ENCODE measurements at places on chromosomes 12 and 14. TPM values are rescaled to one million over a fixed set of nuclear protein-coding genes. Genes with fewer than 3 reads are reported as not detected.

- H3K4me1 ChIP-seq: peaks cover 9% of the 10 kb centered on the region
- no peak overlapping the region for H3K4me3 ChIP-seq
- no peak overlapping the region for H3K27ac ChIP-seq
- H3K27me3 ChIP-seq: no peaks in the 10 kb centered on the region
- peak; percentile 35 for DNase-seq
These were observed 35.4 kb downstream of the SPTB start for GRCh38 chr14:64844272-64844671.

FSCB gene
- not detected for total RNA-seq

RCOR1 gene
- total RNA-seq: 10.4 TPM

GRCh38 chr12:65532764-65533163 is 254.3 kb downstream of the MSRB3 start:
- no peaks in the 10 kb centered on the region for H3K4me1 ChIP-seq
- H3K27me3 ChIP-seq: no peaks in the 10 kb centered on the region
- H3K36me3 ChIP-seq: no peaks in the 10 kb centered on the region
- no peak overlapping the region for H3K27ac ChIP-seq
- H3K4me3 ChIP-seq: no peak overlapping the region
- DNase-seq: no peak

DNA sequence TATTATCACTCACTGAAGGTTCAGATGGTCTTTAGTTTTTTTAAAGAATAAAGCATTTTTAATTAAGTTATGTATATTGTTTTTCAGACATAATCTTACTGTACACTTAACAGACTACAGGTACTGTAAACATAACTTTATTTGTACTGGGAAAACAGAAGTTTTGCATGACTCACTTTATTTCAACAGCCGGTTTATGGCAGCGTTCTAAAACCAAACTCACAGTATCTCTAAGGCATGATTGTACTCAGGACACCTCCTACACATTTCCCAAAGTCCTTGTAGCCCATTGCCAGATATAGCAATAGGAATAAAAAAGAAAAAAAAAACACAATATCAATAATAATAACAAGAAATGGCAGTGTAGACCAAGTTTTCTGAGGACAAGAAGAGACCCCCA is 1341.4 kb downstream of the FSCB start:
- DNase-seq: no peak
- H3K36me3 ChIP-seq: no peaks in the 10 kb centered on the region
- H3K27ac ChIP-seq: no peak overlapping the region
- H3K27me3 ChIP-seq: no peaks in the 10 kb centered on the region
- no peaks in the 10 kb centered on the region for H3K4me1 ChIP-seq

- H3K4me1 ChIP-seq: peaks cover 11% of the 10 kb centered on the region
- DNase-seq: no peak
- no peaks in the 10 kb centered on the region for H3K27me3 ChIP-seq
- H3K27ac ChIP-seq: no peak overlapping the region
- no peaks in the 10 kb centered on the region for H3K36me3 ChIP-seq
These were observed 39.6 kb downstream of the CCDC85C start for GRCh38 chr14:99564256-99564925.

DNA sequence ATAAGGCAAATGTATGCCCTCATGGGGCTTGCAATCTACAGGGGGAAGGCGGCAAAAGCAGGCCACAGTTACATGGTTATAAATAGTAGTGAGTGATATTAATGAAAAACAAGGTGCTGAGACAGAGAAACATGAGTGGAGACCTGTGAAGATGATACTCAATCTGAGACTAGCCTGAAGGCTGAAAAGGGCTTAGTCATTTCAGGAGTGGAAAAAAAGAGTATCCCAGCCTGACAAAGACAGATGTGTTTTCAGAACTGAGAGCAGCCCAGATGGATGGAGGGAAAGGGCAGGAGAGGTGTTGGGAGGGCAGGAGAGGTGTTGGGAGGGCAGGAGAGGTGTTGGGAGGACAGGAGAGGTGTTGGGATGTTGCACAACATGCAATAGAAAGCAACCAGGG is 181.9 kb downstream of the C12orf42 start:
- H3K4me3 ChIP-seq: no peak overlapping the region
- no peaks in the 10 kb centered on the region for H3K27me3 ChIP-seq
- no peak overlapping the region for H3K27ac ChIP-seq
- DNase-seq: peak; percentile 26

- no peak for DNase-seq
- peaks cover 22% of the 10 kb centered on the region for H3K36me3 ChIP-seq
- no peaks in the 10 kb centered on the region for H3K27me3 ChIP-seq
- H3K27ac ChIP-seq: no peak overlapping the region
- no peak overlapping the region for H3K4me3 ChIP-seq
These were observed 15.2 kb downstream of the DCAF4 start for GRCh38 chr14:72941286-72941985.

DNA sequence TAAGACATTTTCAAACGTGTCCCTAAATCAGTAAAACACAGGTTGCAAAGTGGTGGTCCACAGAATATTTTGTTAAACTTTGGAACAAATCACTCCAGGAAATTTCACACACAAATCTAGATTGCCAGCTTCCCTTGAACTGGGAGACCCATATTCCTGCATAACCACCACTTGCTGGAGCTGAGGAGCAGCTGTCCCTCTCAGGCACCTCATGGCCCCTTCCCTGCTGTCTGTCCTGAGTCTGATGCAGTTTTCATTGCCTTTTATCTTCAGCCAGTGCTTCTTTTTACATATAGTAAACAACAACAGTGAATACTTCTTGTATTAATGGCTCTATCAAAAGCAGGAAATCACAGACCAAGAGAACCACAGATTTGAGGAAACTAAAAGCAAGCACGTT is 289.3 kb downstream of the MED13L start:
- peaks cover 8% of the 10 kb centered on the region for H3K36me3 ChIP-seq
- no peaks in the 10 kb centered on the region for H3K27me3 ChIP-seq
- no peak overlapping the region for H3K27ac ChIP-seq

- no peaks in the 10 kb centered on the region for H3K36me3 ChIP-seq
- no peaks in the 10 kb centered on the region for H3K4me1 ChIP-seq
- H3K27ac ChIP-seq: no peak overlapping the region
- H3K4me3 ChIP-seq: no peak overlapping the region
- H3K27me3 ChIP-seq: no peaks in the 10 kb centered on the region
These were observed 39.4 kb downstream of the MLXIP start for GRCh38 chr12:122117979-122118378.

GRCh38 chr12:132484891-132485441 is 5.0 kb upstream of the FBRSL1 start:
- H3K4me1 ChIP-seq: peaks cover 19% of the 10 kb centered on the region
- DNase-seq: no peak
- no peak overlapping the region for H3K4me3 ChIP-seq
- H3K27ac ChIP-seq: no peak overlapping the region
- no peaks in the 10 kb centered on the region for H3K27me3 ChIP-seq
- H3K36me3 ChIP-seq: no peaks in the 10 kb centered on the region

GRCh38 chr14:51430633-51431032 is 190.6 kb downstream of the TMX1 start:
- no peak overlapping the region for H3K4me3 ChIP-seq
- no peaks in the 10 kb centered on the region for H3K27me3 ChIP-seq
- no peaks in the 10 kb centered on the region for H3K36me3 ChIP-seq
- H3K27ac ChIP-seq: no peak overlapping the region
- H3K4me1 ChIP-seq: no peaks in the 10 kb centered on the region

- DNase-seq: no peak
- no peaks in the 10 kb centered on the region for H3K27me3 ChIP-seq
- no peaks in the 10 kb centered on the region for H3K4me1 ChIP-seq
- H3K27ac ChIP-seq: no peak overlapping the region
- H3K36me3 ChIP-seq: no peaks in the 10 kb centered on the region
- H3K4me3 ChIP-seq: no peak overlapping the region
These were observed 62.6 kb upstream of the AEBP2 start for GRCh38 chr12:19376691-19377090.

RNASE3 gene
- not detected for total RNA-seq

NAA30 gene
- total RNA-seq: 13.9 TPM

- H3K36me3 ChIP-seq: no peaks in the 10 kb centered on the region
- H3K27me3 ChIP-seq: no peaks in the 10 kb centered on the region
- peak overlapping the region; percentile 25 for H3K4me3 ChIP-seq
- H3K4me1 ChIP-seq: peaks cover 19% of the 10 kb centered on the region
- H3K27ac ChIP-seq: peak overlapping the region; percentile 73
These were observed 80.2 kb upstream of the NUDT4 start for GRCh38 chr12:93297536-93297935.

DNA sequence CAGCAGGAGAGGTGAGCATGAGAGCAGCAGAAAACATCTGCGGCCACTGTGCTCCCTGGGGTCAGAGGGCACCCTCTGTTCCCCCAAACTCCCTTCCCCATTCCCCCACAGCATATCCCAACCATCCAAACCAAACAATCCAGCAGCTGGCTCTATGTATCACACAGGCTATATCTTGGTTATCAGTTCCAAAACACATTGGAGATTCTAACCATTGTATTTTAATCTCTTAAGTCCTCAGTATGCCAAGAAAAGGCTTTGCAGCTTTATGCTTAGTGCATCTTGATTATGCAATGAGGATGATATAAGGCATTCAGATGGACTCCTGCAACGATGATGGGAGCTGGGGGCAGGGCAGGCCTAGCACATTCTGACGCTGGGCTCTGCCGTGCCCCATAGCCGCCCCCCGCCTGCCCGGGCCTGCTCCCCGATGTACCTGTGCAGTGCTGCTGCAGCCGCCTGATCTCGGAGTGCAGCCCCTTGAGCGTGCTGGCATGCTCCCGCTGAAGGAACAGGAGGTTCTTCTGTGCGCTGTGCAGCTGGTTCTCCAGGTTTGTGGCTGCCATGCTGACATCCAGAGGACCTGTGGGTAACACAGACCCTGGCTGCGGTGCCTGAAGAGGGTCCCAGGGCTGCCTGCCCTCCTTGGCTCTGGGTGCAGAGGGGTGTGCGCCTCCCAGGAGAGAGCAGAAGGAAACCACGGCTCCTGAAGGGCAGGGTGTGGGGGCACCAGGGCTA is 29.6 kb downstream of the CCDC92 start:
- H3K27me3 ChIP-seq: no peaks in the 10 kb centered on the region
- no peak overlapping the region for H3K27ac ChIP-seq
- H3K36me3 ChIP-seq: no peaks in the 10 kb centered on the region
- DNase-seq: no peak
- H3K4me1 ChIP-seq: peaks cover 5% of the 10 kb centered on the region
- H3K4me3 ChIP-seq: no peak overlapping the region

DNA sequence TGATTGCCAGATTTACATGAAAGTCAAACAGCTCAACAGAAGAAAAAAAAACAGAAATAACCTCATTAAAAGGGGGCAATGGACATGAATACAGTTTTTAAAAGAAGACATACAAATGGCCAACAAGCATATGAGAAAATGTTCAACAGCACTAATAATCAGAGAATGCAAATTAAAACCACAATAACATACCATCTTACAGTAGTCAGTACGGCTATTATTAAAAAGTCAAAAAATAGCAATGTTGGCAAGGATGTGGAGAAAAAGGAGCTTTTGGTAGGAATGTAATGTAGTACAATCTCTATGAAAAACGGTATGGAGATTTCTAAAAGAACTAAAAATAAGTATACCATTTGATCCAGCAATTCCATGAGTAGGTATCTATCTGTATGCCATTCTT is 272.1 kb downstream of the CEP128 start:
- H3K27me3 ChIP-seq: no peaks in the 10 kb centered on the region
- H3K36me3 ChIP-seq: no peaks in the 10 kb centered on the region
- no peak overlapping the region for H3K4me3 ChIP-seq
- no peaks in the 10 kb centered on the region for H3K4me1 ChIP-seq
- no peak for DNase-seq
- no peak overlapping the region for H3K27ac ChIP-seq

CDCA4 gene
- 60.2 TPM for total RNA-seq

DNA sequence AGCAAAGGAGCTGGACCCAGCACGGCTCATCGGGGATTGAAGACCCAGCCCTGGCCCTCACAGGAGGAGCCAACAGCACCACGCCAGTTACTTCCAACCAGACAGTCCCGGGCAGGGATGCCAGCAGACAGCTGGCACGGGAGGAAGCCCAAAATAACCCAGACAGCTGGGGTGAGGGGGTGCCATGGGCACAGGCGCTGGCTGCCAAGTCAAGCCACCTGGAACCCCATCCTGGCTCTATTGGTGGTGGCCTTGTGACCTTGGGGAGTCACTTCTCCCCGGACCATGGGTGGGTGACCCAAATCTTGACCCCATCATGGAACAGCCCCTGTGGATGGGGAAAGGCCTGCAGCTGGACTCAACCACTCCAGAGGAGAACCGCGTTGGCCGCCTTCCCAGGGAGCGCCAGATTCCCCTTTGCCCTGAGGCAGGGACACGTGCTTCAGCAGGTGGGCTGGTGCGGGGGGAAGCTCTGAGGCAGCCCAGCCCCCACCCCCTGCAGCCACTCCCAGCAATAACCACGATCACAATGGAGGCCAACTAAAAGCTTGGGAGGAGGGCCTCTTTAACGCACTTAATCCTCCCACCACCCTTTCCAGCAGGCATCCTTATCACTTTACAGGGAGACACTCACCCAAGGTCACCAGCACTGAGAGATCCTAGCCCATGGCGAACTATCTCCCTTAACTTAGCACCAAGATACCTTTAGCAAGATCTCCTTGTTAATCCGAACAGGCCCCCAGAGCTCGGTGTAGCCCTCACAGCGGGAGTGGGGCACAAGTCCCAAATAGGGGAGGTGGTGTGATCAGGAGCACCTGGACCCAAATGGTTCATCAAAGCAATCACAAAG is 4.7 kb upstream of the RHOF start:
- H3K27me3 ChIP-seq: no peaks in the 10 kb centered on the region
- no peak for DNase-seq
- H3K4me1 ChIP-seq: peaks cover 21% of the 10 kb centered on the region

SMCO2 gene
- total RNA-seq: 0.27 TPM

GRCh38 chr14:22296088-22296487 is 292.9 kb downstream of the DAD1 start:
- DNase-seq: no peak
- no peak overlapping the region for H3K27ac ChIP-seq
- no peaks in the 10 kb centered on the region for H3K4me1 ChIP-seq
- H3K27me3 ChIP-seq: no peaks in the 10 kb centered on the region
- H3K36me3 ChIP-seq: no peaks in the 10 kb centered on the region

- no peaks in the 10 kb centered on the region for H3K36me3 ChIP-seq
- peaks cover 2% of the 10 kb centered on the region for H3K27me3 ChIP-seq
- H3K4me3 ChIP-seq: no peak overlapping the region
- DNase-seq: no peak
- no peak overlapping the region for H3K27ac ChIP-seq
These were observed 51.4 kb upstream of the IFNG-AS1 start for GRCh38 chr12:67937822-67938221.

- H3K4me1 ChIP-seq: peaks cover 64% of the 10 kb centered on the region
- H3K27ac ChIP-seq: no peak overlapping the region
- no peak overlapping the region for H3K4me3 ChIP-seq
- H3K36me3 ChIP-seq: no peaks in the 10 kb centered on the region
- no peak for DNase-seq
- no peaks in the 10 kb centered on the region for H3K27me3 ChIP-seq
These were observed 7.2 kb upstream of the GPR132 start for GRCh38 chr14:105072381-105072861.

TSHR gene
- total RNA-seq: not detected

DDX51 gene
- total RNA-seq: 27.7 TPM

PTCSC3 gene
- not detected for total RNA-seq

Data from GM12878 (cell line).